ENCODE measurements at places on chromosomes 5 and 9.

DNA sequence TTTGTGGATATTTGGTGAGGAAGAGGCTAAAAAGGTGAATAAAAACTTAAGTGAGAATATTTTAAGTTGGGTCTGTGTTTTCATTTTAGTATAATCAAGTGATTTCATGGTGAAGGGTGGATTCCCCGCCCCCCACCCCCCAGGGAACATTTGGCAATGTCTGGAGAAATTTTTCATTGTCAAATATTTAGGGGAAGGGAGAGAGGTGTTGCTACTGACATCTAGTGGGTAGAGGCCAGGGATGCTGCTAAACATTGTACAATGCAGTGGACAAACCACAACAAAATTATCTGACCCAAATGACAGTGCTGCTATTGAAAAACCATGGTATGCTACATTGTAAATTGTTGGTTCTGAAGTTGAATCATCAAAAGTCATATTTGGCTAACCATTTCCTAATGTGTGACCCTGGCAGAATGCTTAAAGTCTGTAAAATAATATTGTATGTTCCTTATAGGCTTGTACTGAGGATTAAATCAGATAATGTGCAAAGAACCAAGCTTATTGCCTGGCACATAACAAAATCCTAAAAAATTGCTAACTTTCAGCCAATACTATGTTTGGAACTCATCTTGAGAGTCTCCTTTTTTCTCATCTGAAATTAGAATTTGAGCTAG is 5.6 kb downstream of the C5orf24 start:
- DNase-seq = peak; percentile 45

DNA sequence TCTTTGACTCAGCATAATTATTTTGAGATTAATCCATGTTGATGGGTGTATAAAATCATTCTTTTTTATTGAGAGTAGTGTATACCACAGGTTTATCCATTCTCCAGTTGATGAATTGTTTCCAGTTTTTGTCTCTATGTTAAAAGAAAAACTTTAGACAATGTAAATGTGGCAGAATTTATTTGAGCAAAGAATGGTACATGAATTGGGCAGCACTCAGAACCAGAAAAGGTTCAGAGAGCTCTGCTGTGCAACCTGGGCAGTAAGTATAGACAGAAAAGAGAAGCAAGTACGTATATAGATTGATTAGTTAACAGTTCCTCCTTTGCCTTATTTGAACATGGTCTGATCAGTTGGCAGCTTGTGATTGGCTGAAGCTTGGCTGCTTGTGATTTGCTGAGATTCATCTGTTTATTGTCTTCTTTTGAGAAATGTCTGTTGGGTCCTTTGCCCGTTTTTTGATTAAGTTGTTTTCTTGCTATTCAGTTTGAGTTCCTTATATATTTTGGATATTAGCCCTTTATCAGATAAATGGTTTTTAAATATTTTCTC is 41.4 kb downstream of the CDC42SE2 start:
- no peak for DNase-seq

DNA sequence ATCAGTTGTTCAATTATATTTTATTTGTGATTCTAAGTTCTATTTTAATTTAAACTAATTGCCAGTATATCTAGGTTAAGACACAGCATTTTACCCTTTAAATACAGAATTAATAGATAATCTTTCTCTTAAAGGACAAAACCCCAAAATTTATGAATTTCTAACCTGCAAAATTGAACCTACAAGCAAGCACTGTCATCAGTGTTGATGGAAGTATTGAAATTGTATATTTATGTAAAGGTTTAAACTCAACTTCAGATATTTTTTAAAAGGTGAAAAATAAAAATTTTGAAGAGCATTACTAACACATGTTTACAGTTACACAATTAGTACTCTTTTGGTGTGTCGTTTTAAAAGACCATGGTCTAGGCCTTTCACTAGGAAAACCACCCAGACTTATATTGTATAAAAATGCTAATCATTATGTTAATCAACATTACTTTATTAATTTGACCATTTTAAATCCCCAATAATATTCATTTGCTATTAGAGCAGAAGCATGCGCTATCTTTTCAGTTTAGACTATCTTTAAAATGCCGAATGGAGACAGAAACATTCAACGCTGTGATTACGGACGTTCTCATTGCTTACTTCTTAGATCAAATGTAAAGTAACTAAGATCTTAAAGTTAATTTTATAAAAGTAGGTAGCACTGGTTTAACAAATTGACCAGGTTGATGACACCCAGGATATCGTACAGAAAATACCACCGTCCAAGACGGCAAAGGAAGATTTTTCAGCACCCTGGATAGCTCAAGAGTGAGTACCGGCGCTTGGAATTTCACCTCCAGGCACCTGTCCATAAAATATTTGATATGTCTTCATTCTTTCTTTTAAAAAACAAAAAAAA is 3.2 kb downstream of the OTP start:
- no peak for DNase-seq

GRCh38 chr5:146565764-146566367 is 49.9 kb upstream of the GPR151 start:
- DNase-seq = peak; percentile 12

Data from stimulated activated effector memory CD8-positive, alpha-beta T cell treated with anti-CD3 and anti-CD28 coated beads, Interleukin-12 subunit alpha, Interleukin-12 subunit beta, amount 100 ng/mL, for 72 hours (primary cell).